ENCODE measurements at places on chromosomes 7 and 10.

- DNase-seq = no peak
These were observed 233.3 kb downstream of the SLC25A13 start for GRCh38 chr7:96088579-96088978.

DNA sequence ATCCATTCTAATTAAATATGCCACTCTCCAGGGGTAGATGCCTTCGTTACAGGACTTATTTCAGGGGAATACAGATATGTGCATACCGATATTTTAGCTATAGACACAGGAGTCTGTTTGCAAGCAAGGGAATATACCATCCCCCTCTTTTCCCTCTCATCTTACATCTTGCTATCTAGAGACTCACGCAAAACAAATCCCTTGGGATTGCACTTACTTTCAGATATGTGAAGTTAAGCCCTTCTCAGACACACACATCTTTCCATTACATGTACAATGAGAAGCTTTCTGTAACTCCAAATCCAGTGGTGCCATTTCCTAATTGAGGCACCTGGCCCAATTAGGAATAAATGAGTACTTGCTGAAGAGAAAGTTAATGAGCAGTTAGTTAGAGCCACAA is 250.4 kb upstream of the FZD8 start:
- DNase-seq = no peak

DNA sequence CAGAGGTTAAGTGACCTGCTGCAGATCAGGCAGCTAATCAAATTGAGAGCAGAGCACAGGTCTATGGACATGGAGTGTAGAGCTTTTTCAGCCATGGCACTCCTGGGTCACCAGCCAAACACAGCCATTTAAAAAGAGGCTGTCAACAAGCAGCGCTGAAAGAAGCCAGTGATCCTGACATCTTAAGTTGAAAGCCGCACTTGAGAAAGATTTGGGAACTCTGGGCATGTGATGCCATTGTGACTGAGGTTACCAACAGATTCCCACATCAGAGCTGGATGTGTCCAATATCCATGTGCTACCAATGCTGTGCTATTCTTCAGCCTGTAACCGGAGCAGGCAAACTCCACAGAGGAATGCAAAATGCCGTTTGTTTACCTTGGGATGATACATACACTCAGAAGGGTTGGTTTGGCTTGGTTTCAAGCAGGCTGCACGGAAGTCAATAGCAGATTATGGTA is 56.2 kb upstream of the ABLIM1 start:
- DNase-seq = no peak

GRCh38 chr7:78968951-78969350 is 484.5 kb downstream of the MAGI2 start:
- DNase-seq = no peak

DNA sequence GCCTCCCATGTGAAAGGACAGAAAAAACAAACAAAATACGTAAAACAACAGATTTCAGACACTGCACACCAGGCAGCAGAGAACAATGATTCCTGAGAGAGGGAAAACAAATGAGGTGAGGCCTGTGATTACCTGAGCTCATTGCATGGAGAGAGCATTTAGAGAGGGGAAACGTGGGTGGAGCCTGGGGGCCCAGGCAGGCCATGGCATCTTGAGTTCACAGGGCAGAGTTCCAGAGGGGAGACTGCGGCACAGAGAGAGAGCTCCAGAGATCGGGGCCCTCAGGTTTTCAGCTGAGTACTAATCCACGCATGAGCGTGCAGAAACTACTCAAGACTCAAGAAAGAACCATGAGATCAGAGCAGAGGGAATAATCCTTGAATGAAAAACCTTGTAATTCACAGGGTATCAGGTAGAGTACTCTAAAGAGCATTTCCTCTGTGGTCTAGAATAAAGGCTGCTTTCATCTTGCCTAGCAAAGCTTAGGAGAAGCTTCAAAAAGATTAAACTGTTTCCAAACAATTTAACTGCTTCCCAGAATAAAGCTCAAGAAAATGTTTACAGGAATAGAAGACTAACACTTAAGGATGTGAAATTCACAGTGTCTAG is 46.6 kb upstream of the ARHGAP12 start:
- DNase-seq = no peak
